ENCODE measurements at places on chromosomes 11 and 22.

- DNase-seq, result no peak
Measured at GRCh38 chr11:76857781-76858410, 2.8 kb upstream of the ACER3 start.

- DNase-seq, result peak; percentile 42
Measured at GRCh38 chr11:130448416-130449309, at the start of gene ADAMTS15. TSS of gene ADAMTS15 (plus strand) at chr11:130448645. CDS start at chr11:130448974, 329 bp downstream.

- peak; percentile 78 for DNase-seq
Measured at GRCh38 chr11:72613977-72614376, 60.2 kb downstream of the PDE2A start.

- no peak for DNase-seq
Measured at GRCh38 chr11:39174196-39174595, 2285.3 kb downstream of the LRRC4C start.

- DNase-seq, result no peak
Measured at GRCh38 chr11:43447151-43447550, 88.4 kb downstream of the TTC17 start.

GRCh38 chr11:43122546-43122945 is 189.2 kb upstream of the API5 start:
- no peak for DNase-seq

- DNase-seq, result no peak
Measured at GRCh38 chr11:61919705-61920631, 2.6 kb upstream of the RAB3IL1 start.

- DNase-seq, result no peak
Measured at GRCh38 chr11:126185259-126186024, 26.0 kb downstream of the RPUSD4 start.

- DNase-seq, result no peak
Measured at GRCh38 chr22:27381960-27382742, 419.4 kb downstream of the MN1 start.

DNA sequence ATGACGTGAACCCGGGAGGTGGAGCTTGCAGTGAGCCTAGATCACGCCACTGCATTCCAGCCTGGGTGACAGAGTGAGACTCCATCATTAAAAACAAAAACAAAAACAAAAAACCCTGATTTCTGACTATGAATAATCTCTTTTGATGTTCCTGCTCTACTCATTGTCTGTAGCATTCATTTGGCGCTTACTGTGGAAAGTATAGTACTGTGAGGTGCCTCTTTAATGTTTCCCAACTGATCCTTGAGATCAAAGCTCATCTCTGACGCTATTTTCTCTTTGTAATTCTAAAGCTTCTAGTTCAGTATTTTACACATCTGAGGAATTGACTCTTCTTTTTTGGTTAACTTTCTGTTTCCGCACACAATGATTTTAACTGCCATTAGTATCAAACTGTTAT is 60.0 kb downstream of the GRK3 start:
- DNase-seq, result no peak

DNA sequence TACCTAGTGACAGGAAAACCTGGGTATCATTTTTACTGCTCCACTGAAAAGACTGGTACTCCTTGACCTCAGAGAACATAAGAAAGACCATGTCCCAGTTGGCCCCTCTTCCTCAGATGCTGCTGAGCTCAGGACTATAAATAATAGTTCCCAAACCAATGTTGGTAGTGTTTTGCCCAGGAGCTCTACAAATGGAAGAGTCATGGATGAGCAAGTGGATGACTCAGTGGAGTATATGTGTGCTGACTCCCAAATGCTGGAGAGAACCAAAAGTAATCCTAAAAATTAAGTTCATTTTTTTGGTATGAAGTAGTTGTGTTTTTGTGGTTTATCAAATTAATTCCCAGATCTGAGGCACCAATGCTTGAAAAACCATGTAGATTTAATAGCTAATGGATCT is 482.0 kb downstream of the KCNA4 start:
- no peak for DNase-seq

GRCh38 chr11:63869683-63870082 is 30.8 kb downstream of the MARK2 start:
- DNase-seq, result no peak

GRCh38 chr11:15215005-15215404 is 100.3 kb downstream of the INSC start:
- no peak for DNase-seq

GRCh38 chr11:67577951-67578350 is 5.7 kb upstream of the GSTP1 start:
- no peak for DNase-seq

DNA sequence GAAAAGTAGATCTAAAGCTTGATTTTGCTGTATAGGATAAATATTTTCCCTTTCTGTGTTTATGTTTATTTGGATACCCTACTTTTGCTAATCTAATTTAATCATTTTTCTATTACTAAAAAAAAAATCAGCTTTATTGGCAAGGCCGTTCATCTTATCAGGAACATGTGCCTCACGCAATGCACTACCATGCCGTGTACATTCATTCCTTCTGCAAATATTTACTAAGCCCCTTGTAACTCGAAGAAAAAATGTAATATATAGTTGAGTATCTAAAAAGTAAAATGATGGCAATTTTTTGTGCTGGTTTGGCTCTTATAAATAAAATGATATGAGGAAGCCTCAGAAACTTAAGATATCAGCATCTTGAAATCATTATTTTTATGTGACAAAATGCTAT is 8.9 kb downstream of the UVRAG start:
- DNase-seq, result no peak

GRCh38 chr11:111911563-111912401 is at the start of gene CRYAB:
TSS of gene CRYAB (minus strand) at chr11:111911770. CDS start at chr11:111911724, 46 bp downstream.
- peak; percentile 98 for DNase-seq

DNA sequence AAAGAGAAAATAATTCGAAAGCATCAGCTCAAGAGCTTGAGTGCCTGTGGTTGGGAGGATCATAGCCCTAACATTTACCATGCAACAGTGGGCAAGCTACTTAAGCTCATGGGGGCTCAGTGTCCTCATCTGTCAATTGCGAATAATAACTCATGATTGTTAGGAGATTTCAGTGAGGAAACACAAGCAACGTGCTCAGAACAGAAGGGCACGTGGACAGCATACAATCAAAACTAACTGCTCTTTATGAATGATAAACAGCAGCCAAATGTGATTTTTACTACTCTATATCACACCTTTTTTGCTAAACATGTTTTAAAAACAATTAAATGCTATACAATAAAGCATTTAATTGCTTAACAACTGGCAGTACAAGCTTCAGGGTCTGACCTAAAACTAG is 310.1 kb upstream of the NARS2 start:
- DNase-seq, result no peak

DNA sequence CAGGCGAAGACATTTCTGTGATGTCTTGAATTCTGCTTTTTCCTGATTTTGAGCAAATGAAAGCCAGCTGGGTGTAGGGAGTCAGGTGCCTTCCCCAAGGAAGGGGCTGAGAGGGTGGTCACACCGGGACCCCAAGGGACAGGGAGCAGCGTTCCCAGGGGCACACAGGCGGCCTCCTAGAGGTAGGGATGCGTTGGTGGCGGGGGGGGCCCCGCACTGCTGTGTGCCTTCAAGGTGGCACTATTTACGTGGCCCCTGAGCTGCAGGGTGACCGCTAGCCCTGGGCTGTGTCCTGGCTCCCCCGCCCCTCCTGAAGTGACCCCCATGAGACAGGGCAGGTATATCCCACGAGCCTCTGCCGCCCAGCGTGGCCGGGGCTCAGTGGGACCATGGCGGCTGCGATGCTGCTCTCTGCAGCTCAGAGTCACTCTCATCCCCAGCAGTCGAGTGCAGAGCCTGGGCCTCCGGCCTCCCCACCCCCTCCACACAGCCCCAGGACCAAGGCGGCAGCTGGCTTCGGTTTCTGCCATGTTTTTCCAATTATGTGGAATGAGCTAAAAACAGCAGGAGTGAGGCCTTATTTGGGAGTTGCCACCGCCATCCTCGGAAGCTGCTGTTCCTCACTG is 60.9 kb downstream of the LRP5 start:
- DNase-seq, result peak; percentile 21

- DNase-seq, result no peak
Measured at GRCh38 chr22:42676059-42676607, 26.9 kb upstream of the CYB5R3 start.

- no peak for DNase-seq
Measured at GRCh38 chr22:39389420-39389819, 10.2 kb upstream of the TAB1 start.

DNA sequence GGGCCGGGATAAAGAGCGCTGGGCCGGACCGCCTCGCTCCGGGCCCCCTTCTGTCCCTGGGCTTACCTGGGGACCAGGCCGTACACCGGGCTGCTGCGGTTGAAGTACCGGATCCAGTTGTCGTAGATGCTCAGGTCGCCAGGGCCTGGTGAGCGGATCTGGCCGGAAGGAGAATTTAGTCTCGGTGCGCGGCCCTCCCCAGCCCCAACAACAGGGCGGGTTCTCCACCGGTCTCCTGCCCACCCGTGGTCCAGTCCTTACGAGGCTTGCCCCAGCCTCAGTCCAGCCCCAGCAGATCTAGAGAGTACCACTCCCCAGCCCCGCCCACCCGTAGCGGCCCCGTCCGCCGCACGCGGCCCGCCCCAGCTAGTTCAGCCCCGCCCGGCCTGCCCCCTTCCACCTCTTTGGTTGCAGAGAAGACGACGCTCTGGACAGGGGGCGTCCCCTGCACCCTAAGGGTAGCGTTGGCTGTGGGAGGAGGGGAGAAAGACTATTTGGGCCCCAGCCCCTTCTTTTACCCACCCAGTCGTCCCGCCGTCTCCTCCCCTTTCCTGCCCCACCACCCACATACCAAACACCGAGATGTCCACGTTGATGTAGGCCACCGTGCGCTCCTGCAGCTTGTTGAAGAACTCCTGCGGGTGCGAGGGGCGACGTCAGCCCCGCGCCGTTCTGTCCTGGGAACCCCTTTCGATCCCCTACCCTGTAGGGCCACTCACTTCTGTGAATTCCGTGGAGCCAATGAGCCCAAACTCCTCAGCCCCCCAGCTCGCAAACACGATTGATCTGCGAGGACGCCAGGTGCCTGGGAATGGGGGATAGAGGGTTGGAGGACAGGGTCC is 6.8 kb downstream of the SAC3D1 start:
- no peak for DNase-seq

- no peak for DNase-seq
Measured at GRCh38 chr11:28763151-28763550, 655.0 kb downstream of the METTL15 start.

DNA sequence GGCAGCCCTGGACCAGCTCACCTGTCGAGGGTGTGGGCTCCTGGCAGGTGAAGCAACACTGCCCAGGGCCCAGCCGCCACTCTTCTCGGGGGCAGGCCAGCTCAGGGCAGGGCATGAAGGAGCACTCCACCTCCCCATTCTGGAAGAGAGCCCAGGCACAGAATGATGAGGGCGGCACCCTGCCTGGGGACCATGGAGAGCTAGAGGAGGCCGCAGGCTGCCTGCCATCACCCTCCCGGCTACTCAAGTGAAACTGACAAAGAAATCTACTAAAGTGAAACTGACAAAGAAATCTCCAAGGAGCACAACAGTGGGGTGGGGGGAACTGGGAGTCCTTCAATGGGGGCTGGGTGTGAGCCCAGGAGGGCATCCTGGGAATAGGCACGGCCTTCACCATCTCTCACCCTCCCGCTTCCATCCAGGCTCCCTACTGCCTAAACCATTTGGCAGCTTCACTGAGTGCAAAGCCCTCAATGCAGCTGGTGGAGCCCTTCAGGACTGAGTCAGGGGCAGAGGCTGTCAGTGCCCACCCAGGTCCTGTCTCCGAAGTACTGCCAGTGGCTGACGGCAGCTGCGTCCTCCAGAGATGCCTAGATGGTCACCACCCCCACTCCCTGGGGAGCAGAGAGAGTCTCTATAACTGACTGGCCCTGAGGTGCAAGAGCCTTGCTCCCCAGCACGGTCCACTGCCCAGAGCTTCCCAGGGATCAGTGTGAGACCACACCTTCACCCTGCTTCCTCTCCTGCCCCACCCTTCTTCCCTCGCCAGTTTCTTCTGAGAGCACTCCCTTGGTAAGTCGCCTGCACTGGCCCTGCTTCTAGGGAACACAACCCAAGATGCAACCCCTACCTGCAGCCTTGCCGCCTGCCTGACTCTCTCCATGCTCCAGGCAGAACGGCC is 21.7 kb downstream of the VWCE start:
- DNase-seq, result peak; percentile 73

DNA sequence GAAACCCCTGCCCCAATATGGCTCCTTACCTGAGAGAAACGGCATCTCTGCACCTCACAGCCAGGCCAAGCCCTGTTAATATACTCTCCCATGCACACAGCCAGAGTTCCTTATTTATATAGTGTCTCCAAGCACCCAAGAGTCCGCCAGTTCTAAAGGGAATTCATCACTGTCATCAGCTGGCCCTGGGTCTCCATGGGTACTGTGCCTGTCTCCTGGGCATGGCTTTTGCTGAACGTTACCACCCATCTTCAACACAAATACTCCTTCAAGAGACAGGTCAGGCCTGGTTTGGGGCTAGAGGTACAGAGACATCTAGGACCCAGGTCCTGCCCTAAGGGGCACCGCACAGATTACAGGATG is 1.6 kb upstream of the ATG16L2 start:
- no peak for DNase-seq

GRCh38 chr11:695288-695537 is 191 bp upstream of the DEAF1 start:
- no peak for DNase-seq

- DNase-seq, result no peak
Measured at GRCh38 chr22:43036282-43036829, 21.4 kb upstream of the PACSIN2 start.

- DNase-seq, result no peak
Measured at GRCh38 chr11:1826552-1827094, 8.2 kb upstream of the SYT8 start.

DNA sequence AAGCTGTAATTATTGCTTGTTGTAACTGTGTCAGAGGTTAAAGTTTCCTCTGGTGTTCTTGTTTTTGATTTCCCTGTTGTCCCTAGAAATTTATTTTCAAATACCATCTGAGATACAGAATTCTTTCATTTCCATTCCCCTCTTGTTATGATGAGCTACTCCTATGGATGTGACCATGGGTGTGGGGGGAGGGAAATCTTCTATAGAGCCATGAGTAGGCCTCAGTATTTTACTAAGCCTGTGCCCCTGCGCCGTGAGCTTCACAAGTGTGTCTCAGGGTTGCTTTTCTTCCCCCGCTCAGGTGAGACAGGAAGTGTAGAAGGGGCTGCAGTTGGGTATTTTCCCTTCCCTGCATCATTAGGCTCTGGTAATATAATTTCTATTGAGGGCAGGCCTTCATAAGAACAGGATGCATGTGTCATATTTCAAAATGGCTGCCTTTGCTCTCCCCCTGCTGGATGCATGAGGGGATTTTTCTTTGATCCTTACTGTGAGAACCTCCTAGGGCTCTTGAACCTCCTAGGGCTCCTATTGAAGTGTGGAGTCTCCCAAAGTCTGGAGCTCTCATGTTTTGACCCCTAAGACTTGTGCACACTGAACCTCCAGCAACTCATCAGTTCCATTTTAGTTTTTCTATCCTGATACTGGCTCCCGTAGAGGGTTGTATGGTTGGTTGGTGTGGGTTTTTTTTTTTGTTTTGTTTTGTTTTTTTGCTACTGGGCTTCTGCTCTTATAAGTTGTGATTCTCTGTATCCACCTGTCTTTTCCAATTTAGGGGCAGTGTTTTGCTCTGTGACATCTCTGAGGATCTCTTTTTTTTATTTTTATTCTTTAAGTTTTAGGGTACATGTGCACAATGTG is 658.2 kb downstream of the NTM start:
- DNase-seq, result peak; percentile 40
